ENCODE measurements at places on chromosomes 1 and 21. TPM values are rescaled to one million over a fixed set of nuclear protein-coding genes. Genes with fewer than 3 reads are reported as not detected.

ATP1B1 gene
- total RNA-seq: not detected

OR14K1 gene
- not detected for total RNA-seq

FCRL1 gene
- total RNA-seq: 109 TPM

AZIN2 gene
- total RNA-seq: 1.8 TPM

KDF1 gene
- 0.14 TPM for total RNA-seq

SLC25A34 gene
- total RNA-seq: 0.83 TPM

CCNL2 gene
- total RNA-seq: 97.9 TPM

CLEC20A gene
- total RNA-seq: not detected

PAQR6 gene
- total RNA-seq: 7.6 TPM

DNA sequence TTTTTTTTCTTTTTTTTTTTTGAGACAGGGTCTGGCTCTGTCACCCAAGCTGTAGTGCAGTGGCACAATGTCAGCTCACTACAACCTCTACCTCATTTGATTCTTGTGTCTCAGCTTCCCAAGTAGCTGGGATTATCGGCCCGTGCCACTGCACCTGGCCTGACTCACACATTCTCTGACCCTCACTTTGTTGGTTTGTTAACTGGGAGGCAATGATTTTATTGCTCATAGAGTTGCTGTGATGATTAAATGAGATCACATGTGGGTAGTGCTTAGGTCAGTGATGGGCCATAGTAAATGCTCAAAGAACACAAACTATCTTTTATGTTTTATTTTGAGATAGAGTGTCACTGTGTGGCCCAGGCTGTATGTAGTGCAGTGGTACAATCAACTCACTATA is 47.3 kb upstream of the SSBP3 start:
- DNase-seq: no peak

- DNase-seq: peak; percentile 65
Observed at GRCh38 chr1:222167111-222167510, 380.8 kb downstream of the HHIPL2 start.

DNA sequence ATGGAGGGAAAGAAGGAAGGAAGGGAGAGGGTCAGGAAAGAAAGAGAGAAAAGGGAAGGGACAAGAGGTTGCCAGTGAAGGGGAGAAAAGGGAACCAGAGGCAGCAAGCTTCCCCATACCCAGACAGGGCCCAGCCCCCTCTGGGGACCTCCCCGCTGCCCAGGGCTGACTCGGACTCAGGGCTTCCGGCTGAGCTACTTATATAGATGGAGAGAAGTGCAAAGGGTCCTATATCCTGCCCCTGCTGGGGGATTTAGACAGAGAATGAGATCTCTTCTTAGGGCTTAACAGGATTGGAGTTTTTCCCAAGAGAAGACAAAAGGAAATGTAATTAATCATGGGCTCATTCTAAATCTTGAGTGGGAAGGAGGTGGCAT is at the start of gene ETV3L:
TSS of gene ETV3L (minus strand) at position 176 of the 377 bp plus-strand sequence. CDS start 285 bp downstream, outside the sequence.
- DNase-seq: no peak

DNA sequence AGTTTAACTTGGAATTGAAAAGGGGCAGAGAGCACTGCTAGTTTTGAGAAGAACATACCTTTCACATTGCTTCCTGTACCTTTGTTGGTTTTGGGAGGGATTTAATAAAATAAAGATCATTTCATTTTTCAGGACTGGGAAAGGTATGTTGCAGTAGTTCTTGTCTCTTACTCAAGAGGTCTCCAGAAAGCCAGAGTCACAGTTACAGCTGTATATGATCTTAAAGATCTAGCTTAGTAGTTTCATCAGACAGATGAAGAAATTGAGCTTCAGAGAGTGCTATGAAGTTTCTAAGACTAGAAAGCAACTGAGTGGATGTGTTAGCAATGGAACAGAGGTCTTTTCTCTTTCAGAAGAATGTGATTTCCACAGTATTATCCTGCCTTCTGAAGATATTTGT is 1.0 kb downstream of the OR10K2 start:
- no peak for DNase-seq

DNA sequence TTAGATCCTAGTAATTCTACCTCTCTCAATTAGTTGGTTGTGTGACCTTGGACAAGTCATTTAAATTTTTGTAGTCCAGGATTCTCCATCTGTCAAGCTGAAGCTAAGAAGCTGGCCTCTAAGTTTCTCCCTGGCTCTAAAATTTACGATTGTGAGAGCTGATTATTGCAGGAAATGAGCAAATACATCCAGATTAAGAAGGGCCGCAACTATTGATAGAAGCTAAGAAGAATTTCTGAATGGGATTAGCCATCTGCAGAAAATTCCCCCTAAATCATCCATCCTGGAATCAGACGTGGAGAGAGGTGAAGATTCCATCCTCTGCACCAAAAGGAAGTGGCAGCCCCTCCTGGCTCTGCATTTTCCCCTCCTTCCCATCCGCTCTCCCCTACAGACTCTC is 55.0 kb downstream of the HIVEP3 start:
- no peak for DNase-seq

- no peak for DNase-seq
Observed at GRCh38 chr1:93979040-93979717, 69.9 kb upstream of the GCLM start.

DNA sequence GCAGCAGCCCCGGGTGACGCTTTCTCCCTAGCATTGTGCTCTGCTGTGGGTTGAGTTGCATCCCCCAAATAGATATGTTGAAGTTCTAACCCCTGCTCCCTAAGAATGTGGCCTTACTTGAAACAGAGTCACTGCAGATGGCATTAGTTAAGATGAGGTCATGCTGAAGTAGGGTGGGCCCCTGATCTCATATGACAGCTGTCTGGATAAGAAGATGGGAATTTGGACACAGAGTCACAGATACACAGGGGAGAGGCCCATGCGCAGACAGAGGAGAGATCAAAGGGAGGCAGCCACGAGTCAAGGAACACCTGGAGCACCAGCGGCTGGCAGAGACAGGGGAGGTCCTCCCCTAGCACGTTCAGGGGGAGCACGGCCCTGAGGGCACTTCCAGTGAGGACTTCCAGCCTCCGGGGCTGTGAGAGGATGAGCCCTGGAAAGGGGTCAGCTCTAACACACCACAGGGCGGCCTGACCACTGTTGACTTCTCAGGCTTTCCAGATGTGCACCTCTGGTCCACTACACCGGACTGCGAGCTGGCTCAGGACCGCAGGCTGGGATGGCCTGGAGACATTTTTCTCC is 46.4 kb downstream of the ABCG1 start:
- no peak for DNase-seq

DNA sequence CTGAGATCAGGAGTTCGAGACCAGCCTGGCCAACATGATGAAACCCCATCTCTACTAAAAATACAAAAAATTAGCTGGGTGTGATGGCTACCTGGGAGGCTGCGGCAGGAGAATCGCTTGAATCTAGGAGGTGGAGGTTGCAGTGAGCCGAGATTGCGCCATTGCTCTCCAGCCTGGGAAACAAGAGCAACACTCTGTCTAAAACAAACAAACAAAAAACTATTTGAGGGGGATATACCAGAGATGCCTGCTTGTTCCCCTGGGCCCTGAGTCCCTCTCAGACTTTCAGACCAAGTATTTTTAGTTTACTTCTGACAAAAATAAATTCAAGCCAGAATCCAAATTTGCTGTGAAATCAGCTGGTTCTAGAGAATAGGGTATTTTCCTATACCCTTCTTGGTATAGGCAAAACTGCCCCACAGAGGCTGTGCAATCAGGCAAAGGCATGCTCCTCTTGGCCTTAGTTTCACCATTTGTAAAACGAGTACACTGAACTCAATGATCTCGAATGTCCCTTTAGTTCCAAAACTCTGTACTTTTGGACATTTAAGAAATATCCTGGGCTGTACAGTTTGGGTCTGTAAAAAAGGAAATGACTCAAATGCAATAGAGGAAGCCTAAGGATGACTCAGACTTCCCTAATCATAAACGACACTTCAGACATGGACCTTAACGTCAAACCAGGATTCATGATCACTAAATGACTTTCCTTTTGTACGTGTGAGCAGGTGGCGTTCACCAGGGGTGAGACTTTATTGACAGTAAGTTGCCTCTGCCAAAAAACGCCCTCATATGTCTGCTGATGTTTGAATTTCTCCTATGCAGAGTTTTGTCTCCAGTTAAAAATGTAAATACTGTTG is 16.1 kb downstream of the ENSA start:
- peak; percentile 76 for DNase-seq

DNA sequence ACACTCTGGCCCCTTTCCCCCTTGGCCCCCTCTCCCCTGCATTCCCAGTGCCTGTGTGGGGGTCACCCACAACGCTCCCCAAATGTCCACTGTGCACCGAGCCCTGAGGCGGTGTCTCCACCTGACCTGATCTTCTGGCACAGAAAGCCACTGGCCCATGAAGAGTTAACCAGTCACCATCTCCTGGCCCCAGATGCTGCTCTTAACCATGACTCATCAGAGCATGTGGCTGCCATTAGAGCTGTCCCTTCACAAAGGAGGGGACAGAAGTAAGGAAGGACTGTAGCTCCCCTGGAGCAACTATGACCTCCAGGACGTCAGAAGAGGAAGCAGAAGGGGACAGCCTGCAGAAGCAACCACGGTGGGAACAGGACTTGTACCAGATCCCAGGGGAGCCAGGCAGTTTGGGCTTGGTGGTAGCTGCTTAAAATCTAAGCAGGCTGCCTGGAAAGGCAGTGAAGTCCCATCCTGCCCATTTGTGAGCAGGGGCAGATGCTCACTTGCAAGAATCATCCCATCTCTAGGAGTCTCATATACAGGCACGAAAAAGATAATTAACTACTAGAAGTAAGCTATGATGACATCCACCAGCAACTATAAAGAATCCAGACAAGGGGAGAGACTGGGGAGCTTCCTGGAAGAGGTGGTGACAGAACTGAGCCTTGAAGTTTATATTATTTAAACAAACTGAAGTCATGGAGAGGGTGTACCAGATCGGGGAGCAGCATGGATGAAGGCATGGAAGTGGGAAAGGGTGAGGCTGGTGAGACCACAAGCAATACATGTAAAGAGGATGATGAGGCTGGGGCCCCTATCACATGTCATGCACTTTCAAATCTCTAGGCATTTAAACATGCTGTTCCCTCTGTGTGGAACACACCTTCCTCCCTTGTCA is 1.1 kb upstream of the TTC39A start:
- peak; percentile 60 for DNase-seq

- DNase-seq: no peak
Observed at GRCh38 chr21:42162831-42163510, 56.0 kb upstream of the ABCG1 start.

- no peak for DNase-seq
Observed at GRCh38 chr1:159205225-159205624, 550 bp downstream of the ACKR1 start.

GRCh38 chr21:22965455-22966135 is 1967.4 kb downstream of the NCAM2 start:
- no peak for DNase-seq

GRCh38 chr1:80251591-80251990 is 1245.1 kb upstream of the ADGRL4 start:
- DNase-seq: no peak

GRCh38 chr1:15391366-15391765 is 18.3 kb upstream of the EFHD2 start:
- DNase-seq: no peak

DNA sequence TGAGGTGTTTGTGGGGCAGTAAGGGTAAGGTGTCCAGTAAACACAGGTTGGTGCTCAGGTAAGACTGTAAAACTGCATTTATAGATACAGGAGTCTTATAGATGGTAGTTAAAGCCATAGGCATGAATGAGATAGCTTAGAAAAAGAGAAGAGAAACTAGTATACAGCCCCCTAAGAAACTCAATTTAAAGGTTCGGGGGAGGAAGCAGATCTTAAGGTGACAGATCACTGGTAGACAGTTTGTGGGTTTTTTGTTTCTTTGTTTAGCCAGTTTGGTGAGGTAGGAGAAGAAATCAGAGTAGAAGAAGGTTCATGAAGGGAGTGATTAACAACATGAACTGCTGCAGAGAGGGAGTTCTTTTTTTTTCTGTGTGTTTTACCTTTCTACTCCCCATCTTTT is 6.1 kb upstream of the AGO3 start:
- DNase-seq: peak; percentile 62

DNA sequence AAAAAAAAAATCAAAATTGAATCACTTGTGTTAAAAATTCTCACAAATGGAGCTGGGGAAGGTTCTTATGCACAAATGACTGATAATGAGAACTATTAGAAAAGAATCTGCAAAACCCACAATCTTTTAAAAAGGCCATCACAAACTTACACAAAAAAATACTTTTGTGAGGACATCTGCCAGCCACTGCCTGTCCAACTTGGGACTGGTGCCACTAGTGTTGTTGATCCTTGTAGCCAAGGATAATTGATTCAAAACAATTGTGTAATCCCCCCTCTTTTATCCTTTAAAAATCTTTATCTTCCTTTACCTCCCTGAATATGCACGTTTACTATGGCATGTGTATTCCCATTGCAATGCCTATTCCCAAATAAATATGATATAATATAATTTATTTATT is 39.2 kb upstream of the THEM4 start:
- DNase-seq: no peak

- DNase-seq: peak; percentile 91
Observed at GRCh38 chr1:89987159-89987819, 7.6 kb upstream of the ZNF326 start.

DNA sequence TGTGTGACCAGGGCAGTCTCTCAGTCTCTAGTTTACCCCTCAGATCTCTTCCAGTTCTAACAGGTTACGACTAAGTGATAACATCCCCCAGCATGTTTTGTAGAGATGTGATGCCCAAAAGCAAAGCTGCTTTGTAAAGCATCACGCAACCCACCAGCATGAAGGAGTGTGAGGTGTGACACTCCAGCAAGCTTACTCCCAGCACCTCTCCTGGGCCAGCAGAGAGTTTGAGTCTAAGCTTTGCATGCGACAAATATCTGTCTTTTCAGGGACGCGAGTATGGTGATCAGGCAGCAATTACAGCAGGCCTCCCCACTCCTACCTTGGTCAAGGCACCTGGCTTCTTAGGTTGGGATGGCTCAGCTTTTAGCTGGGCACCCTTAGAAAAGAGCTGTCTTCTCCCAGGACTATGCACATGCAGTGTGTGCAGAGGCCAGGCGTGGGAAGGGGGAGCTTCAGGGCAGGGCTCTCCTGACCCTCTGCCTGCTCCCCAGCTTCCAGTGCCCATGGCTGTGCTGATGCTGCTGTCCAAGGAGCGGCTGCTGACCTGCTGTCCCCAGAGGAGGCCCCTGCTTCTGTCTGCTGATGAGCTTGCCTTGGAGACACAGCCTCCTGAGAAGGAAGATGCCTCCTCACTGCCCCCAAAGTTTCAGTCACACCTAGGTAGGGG is 48.2 kb downstream of the ELK4 start:
- DNase-seq: no peak

DNA sequence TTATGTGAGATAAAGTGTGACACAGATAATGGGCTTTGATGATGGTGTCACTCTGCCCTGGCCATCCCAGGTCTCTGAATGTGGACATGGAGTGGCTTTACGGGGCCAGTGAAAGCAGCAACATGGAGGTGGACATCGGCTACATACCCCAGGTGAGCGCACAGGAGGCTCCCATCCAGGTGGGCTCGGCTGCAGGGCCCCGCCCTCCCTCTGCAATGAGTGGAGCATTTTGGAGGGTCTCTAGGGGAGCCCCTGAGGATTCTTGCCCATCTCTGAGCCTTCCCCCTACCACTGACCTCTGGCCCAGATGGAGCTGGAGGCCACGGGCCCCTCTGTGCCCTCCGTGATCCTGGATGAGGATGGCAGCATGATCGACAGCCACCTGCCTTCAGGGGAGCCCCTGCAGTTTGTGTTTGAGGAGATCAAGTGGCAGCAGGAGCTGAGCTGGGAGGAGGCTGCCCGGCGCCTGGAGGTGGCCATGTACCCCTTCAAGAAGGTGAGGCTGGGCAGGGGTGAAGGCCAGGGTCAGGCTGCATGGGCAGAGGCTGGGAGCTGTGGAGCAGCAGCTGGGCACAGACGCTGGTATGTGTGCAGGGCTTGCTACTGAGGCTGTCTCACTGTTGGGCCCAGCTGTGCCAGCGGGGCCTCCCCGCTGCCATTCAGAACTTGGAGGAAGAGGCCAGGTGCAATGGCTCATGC is 8.2 kb upstream of the MTFR1L start:
- DNase-seq: no peak

All from Karpas-422 (cell line).